ENCODE measurements at places on chromosomes 6 and 20.

DNA sequence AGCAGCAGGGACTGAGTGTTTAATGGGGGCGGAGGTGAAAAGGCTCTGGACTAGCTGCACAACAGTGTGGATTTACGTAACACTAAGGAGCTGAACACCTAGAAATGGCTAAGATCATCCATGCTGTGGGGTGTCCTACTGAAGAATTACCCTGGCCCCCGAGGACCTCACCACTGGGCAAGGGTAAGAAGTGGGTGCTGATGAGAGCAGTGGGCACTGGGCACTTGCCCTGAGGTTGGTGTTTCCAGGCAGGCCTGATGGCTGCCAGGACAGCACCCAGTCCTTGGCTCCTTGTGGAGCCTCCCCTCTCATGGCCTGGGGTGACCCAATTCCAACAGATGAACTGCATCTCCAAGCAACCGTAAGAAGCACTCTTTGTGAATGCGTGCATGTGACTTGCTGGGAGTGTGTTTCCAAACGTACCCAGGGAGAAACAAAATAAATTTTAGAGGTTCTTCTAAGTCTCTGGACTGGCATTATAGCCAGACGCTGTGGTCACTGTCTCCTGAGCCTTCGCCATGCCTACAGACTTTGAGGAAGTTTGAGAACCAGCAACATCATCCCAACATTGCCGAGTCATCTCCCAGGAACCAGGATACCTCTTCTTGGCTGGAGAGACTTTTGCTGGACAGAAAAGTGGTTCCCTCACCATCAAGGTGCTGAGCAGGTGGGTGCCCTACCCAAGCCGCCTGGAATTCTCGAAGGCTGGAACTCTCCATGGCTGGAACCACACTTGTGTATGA, 245.9 kb downstream of the ERMARD start:
- no peak for DNase-seq

- DNase-seq, result no peak
Observed at GRCh38 chr6:1795910-1796309, 186.2 kb downstream of the FOXC1 start.

DNA sequence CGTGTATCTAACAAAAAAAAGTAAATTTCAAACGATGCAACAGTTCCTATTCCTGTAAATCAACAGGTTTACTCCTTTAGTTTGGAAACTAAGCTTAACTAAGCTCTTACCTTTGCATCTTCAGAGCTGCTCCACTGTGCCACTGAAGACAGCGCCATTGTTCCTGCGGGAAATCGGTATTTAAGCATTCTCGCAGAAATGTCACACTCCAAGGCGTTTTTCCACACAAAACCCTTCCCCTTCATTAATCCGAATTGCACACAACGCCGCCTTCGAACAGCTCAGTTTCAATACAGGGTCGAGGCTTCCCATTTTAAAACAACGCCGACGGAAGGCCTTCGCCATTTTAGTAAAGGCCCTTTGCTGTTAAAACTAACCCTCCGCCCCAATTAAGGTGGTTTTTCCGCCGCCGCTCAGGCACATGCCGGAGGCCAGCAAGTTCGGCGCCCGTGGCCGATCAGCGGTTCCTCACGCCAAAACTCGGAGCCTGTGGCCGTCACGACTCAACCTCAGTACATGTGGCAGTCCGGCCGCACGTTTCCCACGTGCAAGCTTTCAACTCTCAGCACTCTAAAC, 35.4 kb upstream of the SYNCRIP start:
- no peak for DNase-seq

- no peak for DNase-seq
Observed at GRCh38 chr6:154974485-154975149, 20.5 kb upstream of the TIAM2 start.

GRCh38 chr6:152588456-152588855, 48.7 kb downstream of the SYNE1 start:
- DNase-seq, result no peak

GRCh38 chr6:106574741-106575458, 54.4 kb downstream of the RTN4IP1 start:
- no peak for DNase-seq

GRCh38 chr6:112139052-112139451, 51.7 kb downstream of the FAM229B start:
- DNase-seq, result no peak

- DNase-seq, result peak; percentile 29
Observed at GRCh38 chr6:147534116-147534860, 25.8 kb downstream of the SAMD5 start.

DNA sequence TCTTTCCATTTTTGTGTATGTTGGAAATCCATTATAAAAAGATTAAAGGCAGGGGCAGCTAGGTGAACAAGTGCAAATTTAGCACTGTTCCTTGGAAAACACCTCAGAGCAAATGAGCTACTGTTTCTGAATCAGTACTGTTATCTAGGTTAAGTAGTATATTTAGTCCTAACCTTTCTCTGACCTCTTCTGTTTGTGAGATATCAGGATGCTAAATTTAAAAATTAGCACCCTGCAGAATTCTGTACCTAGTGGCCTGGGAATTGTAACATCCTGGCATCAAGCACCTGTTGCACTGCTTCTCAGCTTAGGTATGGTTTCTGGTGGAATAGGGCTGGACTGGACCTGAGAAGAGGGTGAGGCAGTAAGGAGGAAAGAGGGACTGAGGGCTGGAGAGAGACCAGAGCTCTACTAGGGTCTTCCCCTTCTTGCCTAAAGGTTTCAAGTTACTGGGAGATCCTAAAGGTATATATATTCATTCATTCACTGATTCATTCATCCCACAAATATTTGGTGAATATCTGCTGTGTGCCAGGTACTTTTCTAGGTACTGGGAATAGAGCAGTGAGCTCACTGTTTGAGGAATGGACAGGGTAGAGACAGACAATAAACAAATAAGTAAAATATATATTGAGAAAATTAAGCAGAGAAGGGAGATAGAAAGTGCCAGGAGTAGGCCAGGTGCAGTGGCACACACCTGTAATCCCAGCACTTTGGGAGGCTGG, 5.2 kb downstream of the ZNF76 start:
- no peak for DNase-seq

GRCh38 chr20:62267543-62267942, 29.2 kb downstream of the OSBPL2 start:
- DNase-seq, result no peak

- DNase-seq, result no peak
Observed at GRCh38 chr6:85065831-85066230, 301.4 kb upstream of the TBX18 start.

DNA sequence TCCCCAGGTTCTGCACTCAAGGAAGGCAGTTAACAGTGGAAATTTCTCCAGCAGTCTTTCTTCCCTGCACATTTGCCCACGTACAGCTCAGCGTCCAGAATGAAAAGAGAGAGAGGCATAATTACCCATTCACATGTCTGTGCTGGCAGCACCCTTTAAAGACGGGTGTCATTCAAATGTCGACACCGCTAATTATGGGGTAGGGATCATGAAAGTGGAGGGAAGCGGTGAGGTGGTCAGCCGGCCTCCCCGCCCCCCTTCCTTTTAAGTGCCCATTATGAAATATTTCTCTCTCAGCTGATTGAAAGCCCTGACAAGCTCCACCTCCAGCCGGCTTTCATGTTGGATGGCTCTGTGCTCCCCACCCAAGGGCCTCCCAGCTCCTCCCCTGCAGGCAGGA, 246.1 kb downstream of the BMP7 start:
- DNase-seq, result no peak

- DNase-seq, result no peak
Observed at GRCh38 chr20:56004007-56004406, 1.3 kb downstream of the CBLN4 start.

DNA sequence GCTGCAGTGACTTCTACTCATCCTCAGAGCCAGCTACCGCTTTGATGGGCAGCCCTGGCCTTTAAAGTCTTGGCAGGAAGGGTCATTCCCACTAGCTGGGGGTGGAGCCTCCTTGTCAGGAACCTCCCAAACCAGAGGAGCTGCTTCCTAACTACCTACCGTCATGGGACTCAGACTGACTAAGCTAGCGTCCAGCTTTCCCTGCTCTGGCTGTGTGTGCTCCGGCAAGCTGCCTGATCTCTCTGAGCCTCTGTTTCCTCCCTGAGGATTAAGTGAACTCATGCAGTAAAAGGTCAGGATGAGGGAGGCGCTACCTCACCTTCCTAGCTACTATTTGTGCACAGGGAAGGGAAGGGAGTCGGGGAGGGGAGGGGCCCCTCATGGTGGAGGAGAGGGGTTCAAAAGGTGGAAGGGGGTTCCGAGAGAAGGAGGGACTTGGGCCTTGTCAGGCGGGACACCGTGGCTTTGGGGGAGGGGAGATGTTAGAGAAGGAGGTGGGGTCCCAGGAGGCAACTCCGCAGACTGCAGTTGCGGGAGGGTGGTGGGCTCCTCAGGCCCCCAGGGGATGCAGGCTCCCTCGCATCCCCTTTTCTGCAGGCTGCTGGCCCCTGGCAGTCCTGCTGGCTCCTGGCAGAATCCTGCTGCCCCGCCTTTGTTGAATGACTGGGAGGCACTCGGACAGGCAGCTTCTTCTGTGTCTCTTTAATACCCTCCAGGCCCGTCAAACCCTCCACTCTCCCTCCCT, 9.8 kb downstream of the DUSP15 start:
- no peak for DNase-seq

DNA sequence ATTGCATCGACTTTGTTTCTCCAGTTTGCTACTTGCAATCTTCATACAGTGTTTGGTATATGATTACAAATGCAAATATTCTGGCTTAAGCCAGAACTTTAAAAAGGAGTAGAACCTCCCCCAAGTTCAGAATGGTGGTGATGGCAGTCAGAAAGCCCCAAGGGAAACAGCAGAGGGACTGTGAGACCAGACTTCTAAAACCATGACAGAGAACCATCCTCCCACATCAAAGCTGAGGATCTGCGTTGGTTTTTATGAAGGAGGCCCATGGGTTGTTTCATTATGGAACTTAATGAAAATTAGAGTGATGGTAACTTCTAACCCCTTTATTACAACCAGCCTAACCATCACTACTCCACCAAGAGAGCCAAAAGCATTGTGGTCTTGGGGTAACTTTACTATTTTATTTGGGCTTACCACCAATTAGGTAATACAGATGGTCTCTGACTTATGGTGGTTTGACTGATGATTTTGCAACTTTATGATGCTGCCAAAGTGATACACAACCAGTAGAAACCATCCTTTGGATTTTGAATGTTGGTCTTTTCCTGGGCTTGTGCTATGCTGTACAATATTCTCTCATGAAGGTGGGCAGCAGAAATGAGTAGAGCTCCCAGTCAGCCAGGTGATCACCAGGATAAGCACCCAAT, 10.9 kb upstream of the MRS2 start:
- no peak for DNase-seq

DNA sequence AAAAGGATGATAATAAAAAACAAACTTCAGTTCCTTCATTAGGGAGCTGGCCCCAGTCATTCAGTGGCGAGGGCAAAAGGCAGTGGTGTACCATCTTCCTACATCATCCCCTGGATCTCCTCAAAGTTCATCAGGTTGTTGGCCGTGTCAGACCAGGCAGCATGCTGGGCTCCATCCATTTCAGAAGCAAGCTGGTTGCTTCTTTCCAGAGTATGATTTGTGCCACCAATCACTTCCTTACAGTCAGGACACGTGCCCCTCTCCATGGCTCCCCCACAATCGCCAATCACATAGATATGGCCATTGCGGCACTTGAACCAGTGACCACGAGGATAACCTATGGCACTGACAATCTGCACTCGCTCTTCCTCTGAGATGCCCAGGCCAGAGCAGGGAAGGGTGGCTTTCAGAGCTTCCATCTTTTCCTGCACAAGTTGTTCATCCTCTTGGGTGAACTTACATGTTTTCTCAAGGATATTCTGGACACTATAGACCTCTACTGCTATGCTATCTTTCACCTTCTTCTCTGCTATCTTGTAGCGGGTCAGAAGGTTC, 28.0 kb downstream of the DDX27 start:
- no peak for DNase-seq

GRCh38 chr6:123909989-123910388, 106.3 kb downstream of the NKAIN2 start:
- DNase-seq, result no peak

GRCh38 chr6:45756606-45757005, 259.1 kb downstream of the CLIC5 start:
- DNase-seq, result no peak

GRCh38 chr6:138608896-138609295, 109.6 kb upstream of the NHSL1 start:
- DNase-seq, result no peak

GRCh38 chr20:47765271-47765670, 20.0 kb downstream of the SULF2 start:
- no peak for DNase-seq

- no peak for DNase-seq
Observed at GRCh38 chr6:36414481-36414880, 27.0 kb upstream of the ETV7 start.

DNA sequence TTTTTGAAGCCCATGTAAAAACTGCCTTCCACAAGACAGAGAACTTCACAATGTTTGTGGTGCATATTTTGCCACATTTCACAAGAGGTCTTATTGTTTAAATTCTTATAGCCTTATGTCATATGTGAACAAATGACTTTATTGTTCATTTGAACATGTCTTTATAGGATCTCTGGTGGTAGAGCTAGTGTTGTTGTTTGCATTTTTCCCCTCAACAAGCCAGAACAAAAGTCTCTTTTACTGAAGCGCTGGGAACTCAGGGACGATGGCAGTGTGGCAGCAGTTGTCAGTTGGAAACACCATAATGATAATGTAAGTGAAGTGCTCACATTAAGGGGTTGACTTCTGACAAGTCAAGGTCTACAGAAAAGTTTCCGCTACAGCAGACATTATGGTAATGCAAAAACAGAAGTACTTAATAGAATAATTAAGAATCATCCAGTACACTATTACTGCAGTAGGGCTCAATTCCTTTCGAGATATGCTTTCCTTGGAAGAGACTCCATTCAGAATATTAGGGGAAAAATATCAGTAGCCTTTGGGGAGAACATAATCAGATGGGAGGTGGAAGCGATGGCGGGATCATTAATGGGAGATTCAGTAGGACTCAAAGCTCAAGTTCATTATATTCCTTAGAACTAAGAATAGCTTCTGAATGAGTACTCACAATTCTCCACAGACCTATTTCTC, 180.0 kb downstream of the GJA10 start:
- no peak for DNase-seq

- no peak for DNase-seq
Observed at GRCh38 chr6:88413459-88413858, 247.3 kb upstream of the CNR1 start.

DNA sequence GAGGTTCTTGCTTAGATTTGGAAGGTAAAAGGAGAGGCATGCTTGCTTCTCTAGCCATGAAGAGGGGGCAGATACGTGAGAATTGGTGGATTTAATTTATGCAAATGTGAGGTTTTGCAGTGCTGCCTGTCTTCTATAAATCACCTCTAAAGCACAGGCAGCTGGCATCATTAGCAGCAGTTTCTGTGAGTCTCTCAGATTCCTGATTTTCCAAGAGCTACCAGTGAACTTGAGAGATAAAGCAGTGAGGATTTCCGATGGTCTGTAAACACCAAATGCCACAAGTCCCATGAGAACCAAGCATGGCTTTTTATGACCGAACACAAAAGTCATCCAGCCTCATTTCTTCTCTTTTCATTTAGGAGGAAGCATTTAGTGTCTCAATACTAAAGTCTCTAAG, 3.2 kb upstream of the SIRPB2 start:
- peak; percentile 28 for DNase-seq

- DNase-seq, result no peak
Observed at GRCh38 chr6:80331974-80332373, 225.5 kb downstream of the BCKDHB start.
